ENCODE measurements at places on chromosomes 1 and 21.

DNA sequence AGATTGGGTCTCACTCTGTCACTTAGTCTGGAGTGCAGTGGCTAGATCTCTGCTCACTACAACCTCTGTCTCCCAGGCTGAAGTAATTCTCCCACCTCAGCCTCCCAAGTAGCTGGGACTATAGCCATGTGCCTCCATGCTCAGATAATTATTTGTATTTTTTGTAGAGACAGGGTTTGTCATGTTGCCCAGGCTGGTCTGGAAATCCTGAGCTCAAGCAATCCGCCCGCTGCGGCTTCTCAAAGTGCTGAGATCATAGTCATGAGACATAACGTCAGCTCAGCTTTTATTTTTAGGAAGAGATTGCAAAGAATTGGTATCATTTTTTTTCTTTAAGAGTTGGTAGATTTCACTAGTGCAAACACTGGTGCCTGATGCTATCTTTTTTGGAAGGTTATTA, 244.9 kb downstream of the DSCAM start:
- DNase-seq = no peak

GRCh38 chr1:41484402-41485241, at the start of gene EDN2:
EDN2 (minus strand) TSS chr1:41484683; CDS start chr1:41484601, 82 bp downstream.
- peak; percentile 66 for DNase-seq

DNA sequence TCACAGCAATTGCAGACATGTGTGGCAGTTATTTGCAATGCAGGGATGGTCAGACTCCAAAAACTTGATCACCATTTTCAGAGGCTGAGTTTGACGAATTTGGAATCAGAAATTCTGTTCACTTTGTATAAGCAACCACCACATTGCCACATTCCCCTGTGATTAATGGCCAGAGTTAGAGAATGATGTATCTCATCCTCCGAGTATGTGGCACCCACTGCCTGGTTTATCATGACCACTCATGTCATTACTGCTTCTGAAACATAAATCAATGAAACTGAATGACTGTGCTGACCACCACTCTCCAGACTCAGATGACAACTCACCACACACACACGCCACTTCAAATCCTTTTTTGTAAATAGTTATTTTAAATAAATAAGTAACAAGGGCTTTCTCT, 66.6 kb upstream of the CACHD1 start:
- no peak for DNase-seq

DNA sequence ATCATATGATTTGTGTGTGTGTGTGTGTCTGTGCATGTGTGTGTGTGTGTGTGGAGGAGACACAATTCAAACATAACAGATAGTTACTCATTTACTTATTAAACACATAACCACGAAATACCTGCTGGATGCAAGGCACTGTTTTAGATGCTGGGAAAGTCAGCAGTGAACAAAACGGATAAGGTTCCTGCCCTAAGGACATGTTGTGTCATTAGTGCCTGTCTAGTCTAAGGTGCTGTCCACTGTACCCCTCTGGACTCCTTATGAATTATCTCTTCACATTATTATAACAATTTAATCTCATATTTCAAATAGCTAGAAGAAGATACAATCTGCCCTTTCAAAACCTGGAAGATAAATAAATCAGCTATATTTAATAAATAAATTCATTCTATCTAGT, 162.4 kb downstream of the PLPPR5 start:
- DNase-seq = no peak

GRCh38 chr1:17318262-17318661, 10.3 kb downstream of the PADI4 start:
- no peak for DNase-seq

DNA sequence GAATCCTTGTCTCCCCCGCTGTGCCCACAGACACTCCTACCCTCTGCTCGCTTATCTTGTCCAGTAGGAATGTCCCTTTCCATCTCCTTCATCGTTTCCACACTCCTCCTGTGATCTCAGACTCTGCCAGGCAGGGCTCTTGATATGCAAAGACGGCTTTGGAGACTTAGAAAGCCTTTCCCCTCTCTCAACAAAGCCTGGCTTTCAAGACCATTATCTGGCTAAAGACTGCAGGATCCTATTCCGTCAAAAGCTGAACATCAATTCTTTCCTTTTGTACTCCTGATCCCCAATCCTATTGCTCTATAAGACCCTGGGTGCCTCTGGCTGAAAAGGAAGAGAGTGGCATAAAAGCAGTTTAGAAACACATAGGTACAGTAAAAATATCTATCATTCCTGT, 63.9 kb downstream of the SDC3 start:
- DNase-seq = no peak

DNA sequence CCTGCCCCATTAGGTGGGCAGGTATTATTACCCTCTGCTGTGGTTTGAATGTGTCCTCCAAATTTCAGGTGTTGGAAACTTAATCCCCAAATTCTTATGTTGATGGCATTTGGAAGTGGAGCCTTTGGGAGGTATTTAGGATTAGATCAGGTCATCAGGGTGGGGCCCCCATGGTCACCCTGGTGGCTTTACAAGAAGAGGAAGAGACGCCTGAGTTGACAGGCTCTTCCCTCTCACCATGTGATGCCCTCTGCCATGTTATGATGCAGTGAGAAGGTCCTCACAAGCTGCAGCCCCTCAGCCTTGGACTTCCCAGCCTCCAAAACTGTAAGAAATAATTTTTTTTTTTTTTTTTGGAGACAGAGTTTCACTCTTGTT, 8.8 kb upstream of the THEMIS2 start:
- no peak for DNase-seq

DNA sequence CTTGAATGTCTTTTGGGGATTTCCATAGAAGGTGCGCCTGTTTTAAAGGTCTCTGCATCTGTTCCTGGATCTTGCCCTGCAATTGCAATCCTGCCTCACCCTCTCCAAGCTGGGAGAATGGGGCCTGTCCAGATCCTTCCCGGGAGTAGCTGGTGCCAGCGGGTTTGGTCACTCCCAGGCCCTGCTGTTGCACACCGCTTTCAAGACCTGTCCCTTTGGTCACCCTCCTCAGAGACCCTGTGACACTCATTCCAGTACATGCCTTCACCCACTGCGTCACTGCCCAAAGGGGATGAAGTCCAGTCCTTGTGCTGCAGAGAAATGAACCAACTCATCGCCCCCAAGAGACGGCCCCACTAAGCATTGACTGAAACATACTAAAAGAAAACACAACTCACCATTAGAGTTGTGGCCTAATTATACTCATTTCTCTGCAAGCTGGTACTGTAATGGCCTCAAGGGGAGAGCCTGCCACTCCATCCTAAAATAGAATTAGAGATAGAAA, 1.9 kb upstream of the IRF2BP2 start:
- peak; percentile 74 for DNase-seq

DNA sequence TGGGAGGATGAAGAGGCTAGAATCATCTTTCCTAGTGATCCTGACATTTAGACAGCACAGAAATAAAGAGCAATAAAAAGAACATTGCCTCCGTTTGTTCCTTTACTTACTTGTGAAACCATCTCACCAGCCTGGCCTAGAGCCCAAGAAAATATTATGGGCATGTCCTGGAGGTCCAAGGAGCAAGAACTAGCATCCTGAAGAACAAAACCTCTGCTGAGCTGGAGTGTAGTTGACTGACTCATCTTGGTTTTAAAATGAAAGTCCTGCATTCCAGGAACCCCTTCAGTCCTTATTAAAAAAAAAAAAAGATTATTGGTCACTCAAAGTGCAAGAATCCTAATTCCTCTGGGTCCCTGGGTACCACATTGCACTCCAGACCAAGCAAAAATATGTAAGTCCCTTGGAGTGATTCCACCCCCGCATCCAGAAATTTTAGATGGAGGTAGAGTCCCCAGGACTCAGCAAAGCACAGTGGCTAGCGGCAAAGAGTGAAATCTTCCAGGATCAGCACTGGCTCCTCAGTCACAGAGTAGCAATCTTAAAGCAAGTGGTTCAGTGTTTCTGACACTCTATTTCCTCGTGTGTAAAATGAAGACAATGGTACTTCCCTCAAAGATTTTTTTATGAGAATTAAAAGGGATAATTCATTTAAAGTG, 7.0 kb downstream of the SMCP start:
- no peak for DNase-seq

DNA sequence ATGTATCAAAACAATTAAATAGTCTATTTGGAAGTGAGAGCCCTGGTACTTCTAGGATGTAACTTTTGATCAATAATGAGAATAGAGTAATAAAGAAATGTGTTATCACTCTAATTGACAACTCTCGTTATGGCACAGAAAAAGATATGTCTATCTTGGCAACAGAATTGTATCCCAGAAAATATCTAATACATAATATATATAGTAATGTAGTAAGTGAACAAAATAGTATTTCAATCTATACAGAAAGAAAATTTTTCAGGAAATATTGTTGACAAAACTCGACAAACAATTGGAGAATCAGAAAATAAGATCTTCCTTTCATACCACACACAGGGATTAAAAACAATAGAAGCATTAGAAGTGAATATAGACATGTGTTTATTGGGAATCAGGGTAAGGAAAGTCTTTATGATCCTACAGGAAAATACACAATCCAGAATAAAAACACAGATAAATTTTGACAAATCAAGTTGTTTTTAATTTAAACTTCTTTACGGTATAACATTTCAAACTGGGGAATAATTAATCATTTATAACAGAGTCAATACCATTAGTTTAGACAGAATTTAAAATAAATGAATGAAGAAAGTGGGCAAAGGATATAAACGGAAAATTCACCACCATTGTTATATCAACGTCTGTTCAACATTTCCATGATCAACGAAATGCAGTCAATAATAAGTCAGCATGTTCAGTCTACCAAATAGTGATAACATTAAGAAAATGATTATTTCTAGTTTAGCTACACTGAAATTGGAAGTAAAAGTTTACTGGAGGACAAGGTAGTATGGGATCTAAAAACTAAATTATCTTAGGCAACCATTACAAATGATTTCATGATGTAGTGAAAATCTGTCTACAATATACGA, 1526.5 kb upstream of the TPTE start:
- DNase-seq = no peak

DNA sequence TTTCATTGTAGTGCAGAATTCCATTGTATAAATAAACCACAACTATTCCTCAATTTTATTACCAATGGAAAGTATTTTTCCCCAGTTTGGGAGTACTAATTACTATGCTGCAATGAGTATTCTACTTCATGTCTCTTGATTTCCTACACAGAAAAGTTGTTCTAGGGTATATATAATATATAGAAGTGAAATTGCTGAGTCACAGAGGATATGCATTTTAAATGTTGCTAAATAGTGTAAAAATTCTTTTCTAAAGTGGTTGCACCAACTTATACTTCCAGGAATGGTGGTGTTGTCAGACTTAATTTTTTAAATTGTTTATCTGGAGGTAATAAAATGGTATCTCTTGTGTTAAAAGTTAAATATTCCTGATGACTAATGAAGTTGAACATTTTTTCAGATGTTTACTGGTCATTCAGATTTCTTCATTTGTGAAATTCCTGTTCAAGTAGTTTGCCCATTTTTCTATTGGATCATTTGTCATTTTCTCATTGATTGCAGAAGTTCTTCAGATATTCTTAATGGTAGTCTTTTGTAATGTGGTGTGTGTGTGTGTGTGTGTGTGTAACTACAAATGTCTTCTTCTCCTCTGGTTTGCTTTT, 19.1 kb upstream of the MYOG start:
- no peak for DNase-seq

DNA sequence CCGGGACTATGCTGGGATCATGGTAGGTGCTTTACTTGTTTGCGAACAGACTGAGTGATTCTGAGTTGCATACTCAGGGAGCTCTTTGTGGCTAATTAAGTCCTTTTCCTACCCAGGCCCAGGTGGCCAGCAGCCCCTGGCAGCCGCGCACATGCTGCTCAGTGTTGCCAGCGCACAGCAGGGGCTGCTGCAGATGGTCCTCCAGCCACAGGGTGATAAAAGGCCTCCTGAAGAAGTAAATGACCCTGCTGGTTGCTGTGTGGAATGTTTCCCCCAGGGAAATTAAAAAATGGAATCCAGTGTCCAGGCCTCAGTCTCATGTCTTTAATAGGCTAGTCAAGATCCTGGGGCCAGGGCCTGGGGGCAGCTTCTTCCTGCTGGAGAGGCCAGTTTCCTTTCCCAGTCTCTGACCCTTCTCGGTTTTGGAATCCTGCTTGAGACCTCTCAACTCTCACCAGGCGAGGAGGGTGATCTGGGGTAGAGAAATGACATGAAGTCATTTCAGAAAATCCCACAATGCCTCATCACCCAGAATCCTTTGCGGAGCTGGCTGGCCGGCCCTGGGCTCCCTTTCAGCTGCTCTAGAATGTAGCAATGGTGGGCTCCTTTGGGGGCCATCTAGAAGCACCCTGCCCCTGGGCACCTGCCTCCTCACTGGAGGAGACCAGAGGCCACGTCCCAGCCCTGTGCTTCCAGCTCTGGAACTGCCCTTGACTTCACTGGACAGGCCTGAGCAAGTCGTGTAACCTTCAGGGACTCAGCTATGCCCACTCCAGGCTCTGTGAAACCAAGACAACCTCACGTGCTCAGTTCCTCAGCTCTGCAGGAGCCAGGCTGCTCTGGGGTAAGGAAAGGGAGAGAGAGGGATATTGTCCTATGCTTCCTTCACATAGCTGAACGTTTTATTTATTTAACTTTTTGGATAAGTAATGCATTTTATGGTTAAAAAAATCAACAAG, 131.4 kb downstream of the MRPS6 start:
- no peak for DNase-seq

DNA sequence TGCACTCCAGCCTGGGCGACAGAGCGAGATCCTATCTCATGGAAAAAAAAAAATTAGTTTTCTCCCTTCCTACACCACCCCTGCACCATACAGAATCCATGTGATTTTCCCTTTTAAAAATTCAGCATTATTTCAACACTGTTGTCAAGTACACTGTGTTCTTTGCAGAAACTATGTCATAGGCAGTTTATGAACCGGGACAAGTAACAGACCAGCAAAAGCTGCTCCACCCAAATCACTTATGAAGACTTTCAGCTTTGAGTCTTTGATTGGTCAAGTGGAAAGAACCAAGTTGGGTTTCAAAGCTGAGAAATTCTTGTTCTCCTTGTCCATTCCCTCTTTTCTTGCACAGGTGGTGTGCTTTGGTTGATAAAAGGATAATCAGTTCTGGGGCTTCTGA, 173.0 kb downstream of the CDC7 start:
- no peak for DNase-seq

DNA sequence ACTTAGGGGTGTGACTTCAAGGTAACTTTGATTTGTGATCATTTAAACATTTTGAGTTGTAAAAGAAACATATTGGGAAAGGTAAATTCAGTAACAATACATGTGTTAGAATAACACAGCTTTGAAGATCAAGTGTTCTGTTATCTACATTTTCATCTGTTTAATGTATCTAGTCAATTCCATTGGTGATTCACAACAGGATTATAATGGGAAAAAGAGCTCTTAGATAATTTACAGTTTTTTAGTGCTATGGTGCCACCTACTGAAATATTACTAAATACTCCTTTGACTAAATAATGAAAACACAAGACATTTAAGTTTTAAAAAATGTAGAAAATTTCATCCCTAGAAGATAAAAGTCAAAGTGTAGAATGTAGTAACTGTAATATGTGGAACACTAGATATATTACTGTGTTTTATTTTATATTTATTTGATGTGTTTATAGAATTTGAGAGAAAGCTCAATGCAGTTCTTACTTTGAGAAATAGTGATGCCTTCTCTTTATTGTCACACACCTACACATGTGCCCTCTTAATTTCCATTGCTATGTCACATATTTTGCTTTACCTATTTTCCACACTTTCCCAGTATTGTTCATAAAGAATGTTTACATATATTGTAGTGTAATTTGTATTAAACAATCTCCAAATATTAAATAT, 47.4 kb downstream of the PTPRC start:
- DNase-seq = no peak

GRCh38 chr1:36582066-36582755, 99.5 kb upstream of the CSF3R start:
- no peak for DNase-seq
